ENCODE measurements at places on chromosomes 4 and X.
A peak's percentile ranks its signal among the peaks of the same experiment; 100 is the strongest.

DNA sequence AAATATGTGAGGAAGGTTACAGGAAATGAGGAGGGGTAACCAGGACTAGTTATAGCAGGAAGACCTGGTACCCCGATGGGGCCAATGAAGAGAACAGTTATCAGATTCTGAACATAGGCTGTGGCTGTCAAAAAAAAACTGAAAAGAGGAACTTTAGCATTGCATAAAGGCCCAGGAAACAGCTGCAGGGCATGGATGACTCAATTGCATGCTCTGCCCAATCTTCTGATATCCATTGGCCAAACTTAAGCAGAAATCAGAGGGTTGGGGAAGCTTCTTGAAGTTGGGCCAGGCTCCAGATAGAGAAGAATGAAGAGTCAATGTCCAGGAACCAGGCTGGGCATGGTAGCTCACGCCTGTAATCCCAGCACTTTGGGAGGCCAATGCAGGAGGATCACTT lies 1222.4 kb upstream of the PRKX start:
- DNase-seq = no peak

- no peak for DNase-seq
These were observed 159.3 kb downstream of the SH3KBP1 start for GRCh38 chrX:19727887-19728648.

DNA sequence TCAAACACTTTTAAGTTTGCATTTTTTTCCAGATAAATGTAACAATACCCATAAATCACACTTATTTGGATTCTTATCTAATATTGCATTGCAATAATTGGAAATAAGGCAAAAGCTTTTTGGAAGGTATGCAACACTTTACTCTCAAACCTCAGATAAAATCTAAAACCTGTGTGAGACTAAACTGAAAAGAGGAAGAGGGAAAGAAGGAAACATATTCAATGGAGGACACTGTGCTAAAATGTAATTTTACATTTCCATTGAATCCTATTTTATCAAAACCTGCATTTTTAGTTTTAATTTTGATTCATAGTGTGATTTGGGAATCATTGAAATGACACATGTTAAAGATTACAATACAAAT lies 99.4 kb downstream of the HPGD start:
- DNase-seq = no peak

DNA sequence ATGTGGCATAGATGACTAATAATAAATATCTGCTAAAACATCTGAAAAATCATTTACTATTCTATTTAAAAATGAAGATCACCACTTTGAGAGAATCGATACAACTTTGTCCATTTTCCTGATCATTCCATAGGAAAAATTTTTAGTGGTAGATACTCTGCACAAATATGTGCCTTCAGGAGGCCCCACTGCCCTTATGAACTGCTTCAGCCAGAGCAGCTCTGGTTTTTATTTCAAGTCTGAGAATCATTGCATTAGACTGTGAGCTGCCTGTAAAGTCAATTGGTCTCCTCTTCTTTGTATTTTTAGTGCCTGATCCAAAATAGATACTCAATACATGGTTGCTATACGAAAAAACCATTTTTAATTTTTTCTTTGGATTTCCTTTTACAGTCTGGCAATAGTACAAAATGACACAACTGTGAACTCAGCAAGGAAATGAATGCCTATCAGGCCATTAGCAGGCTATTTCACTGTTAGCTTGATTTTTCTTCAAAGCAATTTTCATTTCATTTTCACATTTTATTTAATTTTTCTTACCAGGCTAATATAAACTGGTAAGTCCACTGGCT lies 69.1 kb downstream of the SHISA3 start:
- no peak for DNase-seq

DNA sequence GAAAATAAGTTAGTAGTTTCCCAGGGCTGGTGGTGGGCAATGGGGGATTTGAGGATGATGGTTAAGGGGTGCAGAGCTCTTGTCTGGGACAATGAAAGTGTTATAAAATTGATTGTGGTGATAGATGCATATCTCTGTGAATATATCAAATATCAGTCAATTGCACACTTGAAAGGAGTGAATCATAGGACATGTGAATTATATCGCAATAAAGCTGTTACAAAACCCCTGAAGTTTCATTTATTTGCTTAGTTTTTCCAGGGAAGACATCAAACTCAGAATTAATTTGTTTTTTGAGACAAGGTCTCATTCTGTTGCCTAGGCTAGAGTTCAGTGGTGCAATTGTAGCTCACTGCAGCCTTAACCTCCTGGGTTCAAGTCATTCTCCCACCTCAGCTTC lies 17.9 kb upstream of the YIPF6 start:
- DNase-seq = no peak

DNA sequence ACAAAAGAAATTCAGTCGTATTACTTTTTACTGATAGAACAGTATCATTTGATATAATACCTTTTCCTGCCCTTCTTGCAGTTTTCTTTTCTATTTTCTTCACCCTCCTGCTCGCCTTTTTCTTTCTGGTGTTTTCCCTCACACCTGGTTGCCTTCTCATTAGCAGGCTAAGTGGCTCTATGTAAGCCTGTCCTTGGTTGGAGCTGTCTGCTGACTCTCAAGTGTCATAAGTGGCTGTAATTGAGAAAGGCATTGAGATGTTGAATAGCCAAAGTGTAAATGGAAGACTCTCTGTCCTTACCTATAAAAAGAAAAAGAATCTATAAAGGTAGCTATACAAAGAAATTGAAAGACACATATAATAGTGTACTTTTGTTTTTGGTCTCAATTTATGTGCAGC lies 180.7 kb downstream of the ADGRL3 start:
- no peak for DNase-seq

- no peak for DNase-seq
These were observed 19.7 kb upstream of the GLOD5 start for GRCh38 chrX:48741834-48742233.

- DNase-seq = no peak
These were observed 87.7 kb downstream of the FAM53A start for GRCh38 chr4:1596393-1596792.

GRCh38 chrX:51487960-51488267 lies 8.5 kb downstream of the NUDT11 start:
- no peak for DNase-seq

DNA sequence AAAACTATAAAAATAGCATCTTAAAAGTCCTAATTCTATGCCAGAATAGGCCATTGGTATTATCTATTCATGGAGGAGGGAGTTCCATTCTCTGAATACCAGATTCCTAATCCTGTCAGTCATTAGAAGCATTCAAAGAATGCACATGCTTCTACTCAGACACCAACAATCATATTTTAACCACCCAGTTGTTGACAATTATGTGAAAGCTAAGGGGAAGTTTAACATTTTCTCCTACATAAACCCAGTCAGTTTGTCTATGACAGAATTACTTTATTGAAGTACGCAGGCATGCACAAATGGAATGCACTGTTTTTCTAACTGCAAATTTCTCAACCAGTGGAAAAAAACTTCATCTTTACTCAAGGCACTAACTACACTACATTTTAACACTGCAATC lies 69.6 kb upstream of the MTNR1A start:
- DNase-seq = no peak

DNA sequence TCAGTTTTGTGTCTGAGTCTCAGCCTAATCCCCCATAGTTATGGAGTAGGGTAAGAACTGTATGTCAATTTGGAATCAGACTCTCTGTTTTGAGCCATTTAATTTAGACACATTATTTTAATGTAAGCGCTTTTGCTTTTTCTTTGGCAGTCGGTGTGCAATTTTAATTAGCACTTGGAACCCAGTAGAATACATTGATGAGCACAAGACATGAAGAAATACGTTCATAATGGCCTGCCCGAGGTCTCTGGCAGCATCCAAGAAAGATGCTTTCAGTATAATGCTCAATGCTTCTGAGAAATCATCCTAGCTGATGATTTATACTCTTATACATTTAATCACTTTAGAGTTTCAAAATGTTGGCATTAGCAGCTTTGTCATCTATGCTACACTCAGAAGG lies 8.9 kb upstream of the TAPT1 start:
- no peak for DNase-seq

GRCh38 chr4:181819946-181820345 lies 423.3 kb upstream of the TENM3 start:
- DNase-seq = no peak

DNA sequence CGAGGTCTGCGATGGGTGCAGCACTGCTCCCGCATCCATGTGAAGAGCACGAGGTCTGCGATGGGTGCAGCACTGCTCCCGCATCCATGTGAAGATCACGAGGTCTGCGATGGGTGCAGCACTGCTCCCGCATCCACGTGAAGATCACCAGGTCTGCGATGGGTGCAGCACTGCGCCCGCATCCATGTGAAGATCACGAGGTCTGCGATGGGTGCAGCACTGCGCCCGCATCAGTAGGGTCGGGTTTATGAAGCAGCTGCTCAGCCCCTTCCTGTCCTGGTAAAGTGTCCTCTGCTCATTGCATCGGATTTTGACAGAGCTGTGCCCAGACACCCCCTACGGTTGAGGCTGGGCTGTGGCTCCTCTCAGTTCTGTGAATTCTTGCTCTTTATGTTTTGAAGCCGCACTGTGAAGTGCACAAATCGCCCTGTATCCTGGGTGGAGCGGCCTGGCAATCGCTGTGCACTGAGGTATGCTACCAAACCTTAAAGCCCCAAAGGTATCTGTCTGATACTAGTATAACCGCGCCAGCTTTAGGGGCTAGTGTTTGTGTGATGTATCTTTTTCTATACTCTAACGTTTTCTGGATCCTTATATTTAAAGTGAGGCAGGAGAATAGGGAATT lies 98.7 kb downstream of the CPZ start:
- DNase-seq = no peak

DNA sequence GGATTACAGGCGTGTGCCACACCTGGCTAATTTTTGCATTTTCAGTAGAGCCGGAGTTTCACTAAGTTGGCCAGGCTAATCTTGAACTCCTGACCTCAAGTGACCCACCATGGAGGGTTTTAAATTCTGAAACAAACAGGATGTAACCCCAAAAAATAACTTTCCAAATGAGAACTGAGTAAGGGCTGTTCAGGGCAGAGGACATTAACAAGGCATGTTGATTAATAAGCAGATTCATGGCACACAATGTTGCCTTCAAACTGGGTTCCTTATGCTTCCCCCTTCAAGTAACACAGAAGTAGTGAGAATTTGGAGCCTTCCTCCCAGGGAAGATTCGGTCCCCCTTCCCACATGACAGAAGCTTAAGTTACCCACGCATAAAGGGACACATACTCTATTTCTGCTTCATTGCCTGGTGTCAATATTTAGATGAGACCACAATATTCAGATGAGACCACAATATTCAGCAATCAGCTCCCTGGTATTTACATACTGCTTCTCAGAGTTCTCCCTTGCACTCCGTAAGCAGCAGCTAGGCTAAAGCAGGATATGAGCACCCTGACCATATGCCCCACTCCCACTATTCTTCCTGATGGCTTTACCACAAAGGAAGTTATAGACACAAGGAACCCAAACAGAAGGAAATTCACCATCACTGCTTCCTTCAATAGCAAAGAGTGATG lies 21.4 kb downstream of the GRSF1 start:
- no peak for DNase-seq

DNA sequence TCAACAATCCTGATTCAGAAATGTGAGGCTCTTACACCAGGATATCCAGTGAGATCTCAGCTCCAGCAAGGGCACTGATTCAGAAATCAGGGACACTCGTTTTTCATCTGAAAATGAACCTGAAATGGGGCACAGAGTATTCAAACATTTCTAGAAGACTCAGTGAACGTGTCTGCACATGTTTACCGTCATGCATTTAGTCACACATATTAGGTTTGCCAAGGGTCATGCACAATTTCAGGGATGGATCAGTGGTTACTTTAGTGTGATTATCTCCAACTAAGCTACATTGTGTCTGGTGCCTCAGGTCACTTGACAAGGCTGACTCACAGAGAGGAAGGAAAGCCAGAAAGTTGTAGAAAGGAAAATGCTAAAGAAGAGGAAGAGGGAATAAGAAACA lies 33.6 kb upstream of the SPANXN2 start:
- DNase-seq = no peak

GRCh38 chrX:71935476-71935875 lies 24.8 kb downstream of the NHSL2 start:
- DNase-seq = peak; percentile 2

GRCh38 chr4:138507522-138507921 lies 265.4 kb upstream of the SLC7A11 start:
- no peak for DNase-seq

- DNase-seq = no peak
These were observed 32.1 kb downstream of the TAPT1 start for GRCh38 chr4:16194214-16194613.

DNA sequence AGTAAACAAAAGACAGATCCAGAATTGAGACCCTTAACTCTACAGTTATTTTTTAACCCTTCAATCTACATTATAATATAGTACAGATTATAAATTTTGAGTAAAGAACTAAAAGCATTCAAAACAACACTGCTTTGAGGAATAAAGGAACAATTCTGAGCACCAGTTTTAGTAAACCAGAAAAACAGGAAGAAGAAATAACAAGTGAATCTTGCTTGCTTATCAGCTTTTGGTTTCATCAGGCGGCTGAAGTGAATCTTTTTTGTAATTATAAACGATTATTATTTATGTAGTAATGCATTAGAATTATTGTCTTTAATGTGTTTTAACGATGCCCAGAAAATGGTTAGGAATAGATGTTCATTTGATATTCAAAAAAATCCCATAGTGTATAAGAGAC lies 305.4 kb downstream of the ARAP2 start:
- DNase-seq = no peak

- no peak for DNase-seq
These were observed 637 bp upstream of the SYN1 start for GRCh38 chrX:47620303-47620685.

- DNase-seq = no peak
These were observed 139.8 kb downstream of the PALLD start for GRCh38 chr4:168636506-168637196.

DNA sequence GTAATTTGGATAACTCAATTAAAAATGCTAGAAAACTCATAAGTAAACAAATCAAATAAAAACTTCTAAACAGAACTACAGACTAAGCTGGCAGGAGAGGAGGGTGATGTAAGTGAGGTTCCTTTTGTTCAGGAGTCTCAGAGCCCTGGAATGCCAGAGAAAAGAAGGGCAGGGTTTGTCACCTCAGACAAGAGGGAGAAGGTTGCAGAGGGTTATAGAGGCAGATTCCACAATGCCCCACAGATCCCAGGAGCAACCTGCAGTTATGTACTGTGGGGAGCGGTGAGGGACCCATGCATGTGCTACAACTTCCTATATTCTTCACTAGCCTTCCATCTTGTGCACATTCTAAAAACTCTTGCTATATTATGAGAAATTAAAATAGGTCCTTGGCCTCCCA lies 129.7 kb downstream of the CFAP299 start:
- DNase-seq = no peak

DNA sequence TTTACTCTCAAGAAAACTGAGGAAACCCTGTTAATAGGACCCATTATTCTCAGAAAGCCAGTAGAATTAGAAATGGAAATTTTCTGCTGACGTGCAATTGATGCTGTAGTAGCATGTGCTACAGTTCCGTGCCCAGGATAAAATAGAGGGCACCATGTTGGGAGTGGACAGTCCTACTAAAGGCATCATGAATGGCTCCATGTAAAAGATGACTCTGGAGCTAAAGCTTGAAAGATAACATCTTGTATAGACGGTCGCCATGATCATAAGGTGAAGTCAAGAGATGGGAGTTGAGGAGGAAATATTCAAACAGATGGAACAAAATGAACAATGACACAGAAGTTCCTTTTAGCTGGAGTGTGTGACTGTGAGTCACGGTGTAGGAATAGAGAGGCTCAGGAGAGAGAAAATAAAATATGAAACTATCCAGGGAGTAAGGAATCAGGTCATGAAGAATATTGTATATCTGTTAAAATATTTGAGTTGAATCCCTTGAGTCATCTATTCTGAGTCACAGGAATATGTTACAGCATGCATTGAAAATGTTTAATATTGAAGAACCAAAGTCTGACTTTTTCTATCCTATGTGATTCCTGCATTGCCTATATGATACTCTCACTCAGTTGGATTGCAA lies 31.8 kb downstream of the ANXA10 start:
- no peak for DNase-seq

Data from cerebellar nuclear complex (tissue), 1 donor.